T follicular helper cell (primary cell): ENCODE measurements at places on chromosomes 12 and 14.

- DNase-seq, result no peak
Observed at GRCh38 chr12:52058631-52059361, 7.6 kb downstream of the NR4A1 start.

DNA sequence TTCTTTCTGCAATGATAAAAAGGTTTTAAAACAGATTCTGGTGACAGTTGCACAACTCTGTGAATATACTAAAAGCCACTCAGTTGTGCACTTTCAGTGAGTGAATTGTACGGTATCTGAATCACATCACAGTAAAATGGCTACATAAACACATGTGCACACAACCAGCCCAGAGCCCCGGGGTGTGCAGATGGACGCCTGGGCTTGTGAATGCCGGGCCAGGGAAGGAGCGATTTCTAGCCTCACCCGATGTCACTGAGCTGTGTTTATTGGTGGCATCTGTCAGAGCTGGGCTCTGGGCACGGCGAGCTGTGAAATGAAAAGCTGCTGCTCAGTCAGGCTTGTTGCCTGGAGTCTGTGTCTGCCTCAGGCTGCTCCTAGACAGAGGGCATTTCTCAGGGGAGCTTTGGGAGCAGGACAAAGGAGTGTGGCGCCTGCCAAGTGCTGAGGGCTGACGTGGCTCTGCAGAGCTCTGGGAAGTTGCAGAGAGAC lies 25.9 kb downstream of the RHOF start:
- DNase-seq, result no peak

DNA sequence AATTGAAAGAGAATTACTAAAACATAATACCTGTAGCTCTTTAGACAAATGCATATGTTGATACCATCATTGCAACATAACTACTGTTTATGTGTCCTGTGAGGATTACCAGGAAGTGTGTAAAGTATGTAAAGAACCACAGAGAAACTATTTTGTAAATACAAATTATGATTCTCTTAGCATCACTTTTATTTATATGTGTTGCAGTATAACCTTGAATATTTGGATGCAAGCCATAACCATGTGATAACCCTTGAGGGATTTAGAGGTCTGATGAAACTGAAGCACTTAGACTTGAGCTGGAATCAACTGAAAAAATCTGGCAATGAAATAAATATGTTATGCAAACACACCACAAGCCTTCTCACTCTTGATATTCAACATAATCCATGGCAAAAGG lies 77.5 kb downstream of the LRRC9 start:
- DNase-seq, result no peak

GRCh38 chr14:70808416-70809224 lies 693 bp downstream of the MAP3K9 start:
- DNase-seq, result peak; percentile 37

DNA sequence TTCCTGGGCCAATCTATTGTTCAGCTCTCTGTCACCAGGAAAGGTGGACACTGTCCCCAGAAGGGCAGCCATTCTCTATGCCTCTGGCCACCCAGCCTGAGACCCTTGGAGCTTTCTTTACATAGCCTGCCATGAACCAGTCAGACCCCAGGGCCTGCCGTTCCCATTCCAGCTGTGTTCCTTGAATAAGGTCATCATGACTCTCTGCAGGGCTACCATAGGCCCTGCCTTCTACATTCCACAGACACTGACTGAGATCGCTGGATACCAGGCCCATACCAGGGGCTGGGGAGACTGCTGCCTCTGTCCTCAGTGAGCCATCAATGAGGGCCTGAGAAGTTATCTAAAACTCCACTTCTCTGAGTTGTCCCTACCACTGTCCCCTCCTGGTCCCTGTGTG lies 75.5 kb downstream of the SYNE3 start:
- DNase-seq, result no peak

DNA sequence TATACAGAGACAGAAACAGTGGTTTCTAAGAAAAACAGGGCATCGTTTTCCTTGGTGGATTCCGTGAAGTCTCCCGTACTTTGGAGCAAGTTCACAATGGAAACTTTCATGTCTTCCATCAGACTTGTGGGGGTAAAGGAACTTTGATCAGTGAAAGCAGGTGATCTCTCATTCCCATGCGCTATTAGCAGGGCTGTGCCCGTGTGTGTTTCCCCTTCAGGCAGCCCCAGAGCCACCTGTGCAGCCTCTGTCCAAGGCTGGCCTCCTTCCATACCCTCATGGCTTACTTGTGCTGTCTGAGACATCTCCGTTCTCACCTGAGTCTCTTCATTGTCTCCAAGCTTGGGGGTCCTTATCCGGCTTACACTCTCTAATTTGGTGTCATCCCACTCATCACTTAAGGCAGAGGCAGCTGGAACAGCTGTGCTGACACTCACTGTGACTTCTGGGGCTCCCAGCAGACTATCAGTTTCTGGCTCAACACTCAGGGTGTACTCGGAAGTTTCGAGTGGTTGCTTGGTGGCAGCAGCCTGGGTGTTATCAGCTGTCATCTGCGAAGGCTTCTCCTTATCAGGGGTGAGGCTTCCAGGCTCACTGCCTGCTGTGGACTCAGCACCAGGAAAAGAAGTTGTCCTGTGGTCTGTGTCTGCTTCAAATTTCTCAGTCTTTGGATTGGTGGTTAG lies 13.8 kb downstream of the ARMH4 start:
- DNase-seq, result no peak

DNA sequence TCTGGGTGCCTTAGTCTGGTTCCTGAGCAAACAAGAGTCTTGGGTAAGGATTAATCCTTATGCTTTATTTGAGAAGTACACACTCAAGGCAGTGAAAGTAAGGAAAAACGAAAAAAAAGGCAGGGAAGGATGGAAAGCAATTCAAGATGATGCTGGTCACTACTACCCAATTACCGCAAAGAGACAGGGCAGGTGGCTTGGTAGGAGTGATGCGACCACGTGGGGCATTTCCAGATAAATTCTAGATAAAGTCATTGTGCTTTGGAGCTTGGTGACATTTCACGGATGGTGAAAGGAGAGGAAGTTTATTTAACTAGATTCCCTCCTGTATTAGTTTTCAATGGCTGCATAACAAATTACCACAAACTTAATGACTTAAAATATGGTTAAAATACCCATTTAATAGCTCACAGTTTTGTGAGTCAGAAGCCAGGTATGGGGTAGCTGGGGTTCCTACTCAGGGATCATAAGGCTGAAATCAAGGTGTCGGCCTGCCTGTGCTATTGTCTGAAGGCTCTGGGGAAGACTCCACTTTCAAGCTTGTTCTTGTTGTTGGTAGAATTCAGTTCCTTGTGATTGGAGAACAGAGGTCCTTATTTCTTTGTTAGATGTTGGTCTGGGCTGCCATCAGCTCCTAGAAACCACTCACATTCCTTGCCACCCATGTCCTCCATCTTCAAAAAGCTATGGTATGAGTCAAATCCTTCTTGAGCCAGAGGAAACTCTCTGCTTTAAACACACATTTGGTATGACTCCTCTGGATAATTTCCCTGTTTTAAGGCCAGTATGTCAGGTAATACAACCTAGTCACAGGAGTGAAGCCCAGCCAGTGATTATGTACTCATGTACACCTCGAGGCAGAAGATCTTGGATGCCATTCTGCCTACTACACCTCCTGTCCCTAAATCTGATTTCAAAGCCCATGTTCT lies 5.6 kb upstream of the HMGA2 start:
- no peak for DNase-seq

DNA sequence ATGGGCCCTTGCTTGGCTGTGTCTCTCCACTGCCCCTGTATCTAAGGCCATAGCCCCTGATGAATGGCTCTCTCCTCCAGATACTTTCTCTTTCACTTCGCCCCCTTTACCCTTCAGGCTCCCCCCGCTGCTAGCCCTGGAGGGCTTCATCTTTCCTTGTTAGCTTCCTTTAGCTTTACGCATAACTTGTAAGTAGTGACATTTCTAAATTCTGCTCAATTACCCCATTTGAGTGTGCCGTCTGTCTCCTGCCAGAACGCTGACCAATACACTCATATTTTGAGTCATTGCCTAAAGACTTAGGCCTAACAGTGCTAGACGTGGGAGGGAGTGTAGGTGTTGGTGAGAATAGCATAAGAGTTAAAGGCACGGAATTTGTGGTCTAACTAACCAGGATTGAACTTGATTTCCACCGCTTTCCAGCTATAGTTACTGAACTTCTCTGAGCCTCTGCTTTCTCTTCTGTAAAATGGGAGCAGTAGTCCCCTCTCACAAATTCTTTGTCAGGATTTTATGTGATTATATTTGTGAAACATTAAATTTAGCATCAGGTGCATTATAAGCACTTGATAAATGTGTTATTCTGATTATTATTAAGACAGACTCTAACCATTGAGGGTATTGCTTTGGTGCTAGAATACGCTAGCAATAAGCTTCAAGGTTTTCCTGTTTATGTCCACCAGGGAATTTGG lies 129.3 kb downstream of the ZFP36L1 start:
- DNase-seq, result no peak

GRCh38 chr12:6039894-6040601 lies 84.4 kb downstream of the VWF start:
- DNase-seq, result peak; percentile 29

DNA sequence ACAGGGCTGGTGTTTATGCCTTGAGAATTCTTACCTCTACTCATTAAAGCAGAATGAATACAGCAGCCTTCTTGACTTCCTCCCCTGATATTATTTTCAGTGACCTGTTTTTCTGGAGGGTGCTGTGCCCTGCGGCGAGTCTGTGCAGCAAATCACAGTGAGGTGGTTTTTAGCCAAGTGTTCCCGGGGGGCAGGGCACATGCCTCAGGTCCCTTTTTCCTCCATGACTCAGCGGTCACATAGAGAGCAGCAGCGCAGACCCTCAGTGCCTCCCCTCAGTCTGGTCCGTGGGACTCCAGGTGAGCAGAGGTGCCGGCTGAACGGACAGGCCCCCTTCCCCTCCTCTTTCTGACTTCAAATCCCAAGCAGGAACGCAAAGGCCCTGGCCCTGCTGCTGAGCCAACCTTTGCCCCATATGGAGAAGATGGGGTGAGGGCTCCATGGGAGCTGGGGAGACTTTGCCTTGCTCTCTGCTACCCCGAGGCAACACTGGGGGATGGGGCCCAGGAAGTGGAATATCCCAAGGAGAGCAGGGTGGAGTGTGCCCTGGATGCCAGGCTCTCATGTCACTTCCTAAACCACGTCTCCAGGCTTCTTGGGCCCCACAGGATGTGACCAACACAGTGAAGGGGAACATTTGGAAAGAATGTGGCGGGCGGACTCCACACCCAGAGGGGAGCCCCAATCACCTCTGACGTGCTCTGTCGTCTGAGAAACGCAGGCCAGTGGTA lies 90.0 kb downstream of the DHRS2 start:
- no peak for DNase-seq

- no peak for DNase-seq
Observed at GRCh38 chr12:98121963-98122362, 393.4 kb upstream of the TMPO start.

DNA sequence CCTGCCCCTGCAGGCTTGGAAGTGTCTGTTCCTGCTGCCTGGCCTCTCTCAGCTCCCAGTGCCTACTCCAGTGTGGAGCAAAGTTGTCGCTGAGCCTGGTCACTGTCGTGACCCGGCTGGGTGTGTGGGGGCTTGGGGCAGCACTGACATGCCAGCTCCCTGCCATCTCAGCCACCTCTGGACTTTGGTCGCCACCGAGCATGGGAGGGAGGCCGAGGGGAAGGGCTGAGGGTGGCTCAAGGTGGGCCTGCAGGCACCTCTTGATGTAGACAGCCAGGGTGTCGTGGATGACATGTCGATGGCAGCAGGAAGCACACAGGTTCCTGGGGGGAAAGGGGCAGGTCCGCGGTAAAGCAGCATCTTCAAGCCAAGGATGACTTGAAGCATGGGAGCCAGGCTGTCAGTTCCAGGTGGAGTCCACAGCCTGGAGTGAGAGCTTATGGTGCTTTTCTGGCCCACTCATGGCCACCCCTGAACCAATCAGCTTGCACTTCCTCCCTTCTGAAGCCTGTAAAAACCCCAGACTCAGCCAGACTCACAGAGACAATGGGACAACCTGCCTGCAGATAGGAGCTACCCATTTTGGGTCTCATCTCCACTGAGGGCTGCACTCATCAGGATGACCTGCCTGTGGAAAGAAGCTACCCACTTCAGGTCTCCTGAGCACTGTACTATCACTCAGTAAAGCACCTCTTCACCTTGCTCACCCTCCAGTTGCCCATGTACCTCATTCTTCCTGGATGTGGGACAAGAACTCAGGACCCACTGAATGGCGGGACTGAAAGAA lies 210.1 kb downstream of the MON2 start:
- no peak for DNase-seq
